ENCODE measurements at places on chromosomes 13 and 19. TPM values are rescaled to one million over a fixed set of nuclear protein-coding genes. Genes with fewer than 3 reads are reported as not detected.

ZNF557 gene
- total RNA-seq = 17.8 TPM

ANKRD24 gene
- total RNA-seq = 0.53 TPM

SIGLEC5 gene
- total RNA-seq = not detected

CBY2 gene
- not detected for total RNA-seq

NALCN gene
- 7.1 TPM for total RNA-seq

LHB gene
- not detected for total RNA-seq

HSPB6 gene
- 44.7 TPM for total RNA-seq

CAPN12 gene
- 0.08 TPM for total RNA-seq

ADPRHL1 gene
- 0.45 TPM for total RNA-seq

FARSA gene
- total RNA-seq = 44.9 TPM

CYP2A7 gene
- not detected for total RNA-seq

ELANE gene
- not detected for total RNA-seq

Data from smooth muscle cell of the coronary artery (primary cell).